ENCODE measurements at places on chromosomes 12 and 14.
A peak's percentile ranks its signal among the peaks of the same experiment; 100 is the strongest.

DNA sequence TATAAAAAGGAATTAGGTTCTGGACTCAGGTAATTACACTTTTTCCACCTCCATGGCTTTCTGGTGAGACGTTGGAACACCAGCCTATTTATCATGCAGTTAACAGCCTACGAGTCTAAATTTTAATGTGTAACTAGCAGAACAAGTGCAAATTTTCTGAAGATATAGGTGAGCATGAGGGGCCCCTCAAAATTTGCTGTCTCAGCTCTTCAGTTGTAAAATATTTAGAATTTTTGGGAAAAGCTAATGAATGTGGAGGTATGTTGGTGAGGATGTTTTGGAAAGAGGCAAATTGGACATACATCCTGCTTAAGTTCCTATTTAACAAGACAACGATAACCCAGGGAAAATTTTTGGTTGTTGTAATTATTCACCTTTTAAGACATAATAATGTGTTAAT is 25.3 kb upstream of the BCAT1 start:
- DNase-seq, result no peak

DNA sequence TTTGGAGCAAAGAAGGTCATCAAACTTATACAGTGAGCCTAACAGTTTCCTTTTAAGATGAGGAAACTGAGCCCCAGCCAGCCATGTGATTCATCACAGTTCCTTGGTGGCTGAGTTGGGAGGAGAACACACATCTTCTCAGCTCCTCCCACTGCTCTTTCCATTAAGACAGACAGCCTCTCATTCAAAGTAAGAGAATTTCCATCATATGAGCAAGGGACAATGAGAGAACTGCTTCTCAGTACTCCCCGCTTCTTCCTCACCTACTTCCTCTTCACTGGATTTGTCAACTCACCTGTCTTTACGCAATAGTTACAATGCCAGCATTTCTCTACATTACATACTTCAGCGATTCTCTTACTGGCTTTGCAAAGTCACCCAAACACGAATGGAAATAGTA is 2.2 kb downstream of the IFNG start:
- no peak for DNase-seq

DNA sequence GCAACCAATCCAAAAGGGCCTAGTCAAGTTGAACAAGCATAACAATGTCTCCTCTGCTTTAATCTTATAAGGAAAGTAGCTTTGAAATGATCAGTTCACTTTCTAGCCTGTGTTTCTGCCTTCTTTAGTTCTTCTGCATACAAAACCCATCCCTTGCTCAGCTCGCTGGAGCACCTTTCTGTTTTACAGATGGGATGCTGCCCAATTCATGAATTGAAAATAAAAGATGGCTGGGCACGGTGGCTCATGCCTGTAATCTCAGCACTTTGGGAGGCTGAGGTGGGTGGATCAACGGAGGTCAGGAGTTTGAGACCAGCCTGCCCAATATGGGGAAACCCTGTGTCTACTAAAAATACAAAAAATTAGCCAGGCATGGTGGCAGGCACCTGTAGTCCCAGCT is 4.5 kb upstream of the RFC5 start:
- no peak for DNase-seq

DNA sequence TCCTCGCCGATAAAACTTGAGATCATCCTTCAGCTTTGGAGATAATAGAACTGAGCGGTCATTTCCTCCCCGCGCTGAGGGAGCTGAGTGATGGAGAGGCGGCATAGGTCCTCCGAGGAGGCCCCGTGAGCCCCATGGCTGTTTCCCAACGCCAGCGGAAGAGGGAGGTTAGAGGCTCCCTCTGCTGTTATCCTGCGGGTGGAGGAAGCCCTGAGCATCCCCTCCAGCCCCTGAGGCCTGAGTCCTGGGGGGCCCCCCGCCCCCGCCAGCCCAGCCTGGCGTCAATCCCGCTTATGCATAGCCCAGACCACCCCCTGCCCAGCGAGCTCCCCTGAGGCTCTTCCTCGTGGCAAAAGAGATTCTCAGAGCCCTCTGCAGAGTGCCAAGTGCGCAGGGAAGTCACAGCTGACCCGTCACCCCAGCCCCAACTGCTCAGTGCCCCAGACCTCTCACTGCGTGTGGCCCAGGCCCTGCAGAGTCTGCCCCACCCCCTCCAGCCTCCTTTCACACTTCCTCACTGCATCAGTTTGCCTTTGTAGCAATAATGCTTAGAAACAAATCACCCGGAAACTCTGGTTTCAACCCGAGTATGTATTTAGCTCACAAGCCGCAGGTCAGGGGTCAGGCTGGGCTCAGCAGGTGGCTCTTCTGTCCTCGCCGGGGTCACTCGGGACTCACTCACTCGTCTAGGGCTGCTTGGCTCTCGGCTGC is 44.7 kb upstream of the GALNT9 start:
- DNase-seq, result peak; percentile 23

GRCh38 chr14:73746520-73747378 is 32.6 kb upstream of the PNMA1 start:
- DNase-seq, result no peak

GRCh38 chr14:63727231-63727735 is 582 bp downstream of the SGPP1 start:
- no peak for DNase-seq

DNA sequence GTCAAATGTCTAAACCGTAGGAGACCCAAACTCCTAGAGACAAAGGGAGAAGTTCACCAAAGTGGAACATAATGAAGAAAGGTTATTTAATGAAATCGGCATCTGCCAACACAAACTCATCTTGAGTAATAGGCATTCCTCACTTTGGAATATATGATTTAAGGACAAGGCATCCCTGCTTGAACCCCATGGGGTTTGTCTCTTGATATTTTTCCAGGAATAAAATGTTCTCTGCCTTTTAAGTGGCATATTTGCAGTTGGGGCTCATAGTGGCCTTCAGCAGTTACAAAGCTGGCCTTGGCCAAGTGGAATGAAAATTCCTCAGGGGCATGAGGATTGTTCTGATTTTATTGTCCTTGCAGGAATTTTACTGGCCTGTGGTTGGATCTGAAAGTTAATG is 7.1 kb downstream of the POP5 start:
- DNase-seq, result no peak

DNA sequence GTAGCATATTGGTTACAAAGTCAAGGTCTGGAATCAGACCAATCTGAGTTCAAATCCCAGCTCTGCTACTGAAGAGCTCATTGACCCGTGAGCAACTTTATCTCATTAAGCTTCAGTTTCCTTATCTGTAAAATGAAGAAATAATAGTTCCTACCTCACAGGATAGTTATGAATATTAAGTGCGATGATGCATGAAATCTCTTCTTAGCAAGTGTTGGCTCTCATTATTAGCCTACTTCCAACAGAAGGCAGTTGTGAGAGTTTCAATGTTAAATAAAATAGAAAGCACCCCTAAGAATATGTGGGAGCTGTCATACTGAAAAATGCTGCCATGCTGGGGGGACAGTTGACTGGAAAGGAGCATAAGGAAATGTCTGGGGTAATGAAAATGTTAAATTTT is 39.0 kb upstream of the ITPR2 start:
- no peak for DNase-seq

- DNase-seq, result no peak
These were observed 32.7 kb upstream of the SYT10 start for GRCh38 chr12:33472299-33472698.

- DNase-seq, result no peak
These were observed 45.5 kb upstream of the EML1 start for GRCh38 chr14:99747582-99748330.

GRCh38 chr14:103597623-103598377 is 31.2 kb upstream of the KLC1 start:
- peak; percentile 62 for DNase-seq

GRCh38 chr14:36827861-36828260 is 166.2 kb downstream of the PAX9 start:
- DNase-seq, result no peak

DNA sequence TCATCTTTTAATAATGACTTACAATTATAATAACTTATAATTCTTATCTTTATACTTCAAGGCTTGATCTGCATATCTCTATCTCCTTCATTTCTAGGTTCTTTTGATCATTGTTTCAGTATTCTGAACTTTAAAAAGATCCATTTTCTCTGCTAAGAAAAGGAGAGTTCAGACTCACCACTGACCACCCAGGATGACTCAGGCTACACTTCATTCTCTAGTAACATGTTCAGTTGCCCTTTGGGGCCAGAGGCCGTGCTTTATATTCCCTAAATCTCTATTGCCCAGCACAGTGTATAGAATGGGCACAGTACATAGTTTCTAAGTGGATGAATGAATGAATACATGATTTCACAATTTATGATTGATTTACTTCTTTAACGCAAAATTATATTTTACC is 268.7 kb downstream of the AKAP6 start:
- DNase-seq, result no peak

DNA sequence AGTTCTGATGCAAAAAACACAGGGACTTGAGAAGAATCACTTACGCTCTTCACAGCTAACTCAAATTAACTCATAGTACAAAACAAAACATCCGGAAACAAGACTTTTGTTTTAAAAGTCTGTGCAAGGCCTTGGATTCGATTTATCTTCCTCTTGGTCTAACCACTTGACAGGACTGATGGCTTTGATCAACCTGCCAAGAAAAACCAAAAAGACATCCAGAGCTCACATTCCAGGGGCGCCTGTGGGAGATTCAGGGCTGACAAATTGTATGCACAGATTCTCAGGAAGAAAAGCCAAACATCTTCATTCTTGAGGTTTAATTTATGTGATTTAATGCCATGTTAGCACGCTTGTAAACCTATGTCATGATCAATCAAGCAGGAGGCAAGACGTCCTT is 129.1 kb upstream of the TMCC3 start:
- no peak for DNase-seq

- DNase-seq, result peak; percentile 69
These were observed 7.0 kb downstream of the PYGL start for GRCh38 chr14:50937325-50937724.

DNA sequence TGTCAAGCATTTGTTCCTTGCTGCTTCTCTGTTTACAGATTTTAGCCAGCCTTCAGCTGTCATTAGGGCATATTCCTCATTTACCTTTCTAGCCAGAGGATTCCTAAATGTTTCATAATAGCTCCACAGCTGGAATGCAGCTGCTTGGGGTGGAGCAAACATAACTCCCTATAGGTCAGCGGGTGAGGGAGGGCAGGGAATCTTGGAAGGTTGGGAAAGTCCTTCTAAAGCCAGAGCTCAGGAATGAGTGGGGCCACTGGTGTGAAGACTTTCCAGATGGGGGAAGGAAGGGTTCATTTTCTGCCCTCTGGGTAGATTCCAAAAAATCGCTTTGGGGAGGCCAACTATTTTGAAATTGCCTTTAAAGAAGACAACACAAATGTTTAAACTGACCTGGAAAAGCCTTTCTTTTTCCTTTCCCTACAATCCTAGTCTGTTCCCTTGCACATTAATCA is 16.3 kb upstream of the IRF2BPL start:
- DNase-seq, result no peak

DNA sequence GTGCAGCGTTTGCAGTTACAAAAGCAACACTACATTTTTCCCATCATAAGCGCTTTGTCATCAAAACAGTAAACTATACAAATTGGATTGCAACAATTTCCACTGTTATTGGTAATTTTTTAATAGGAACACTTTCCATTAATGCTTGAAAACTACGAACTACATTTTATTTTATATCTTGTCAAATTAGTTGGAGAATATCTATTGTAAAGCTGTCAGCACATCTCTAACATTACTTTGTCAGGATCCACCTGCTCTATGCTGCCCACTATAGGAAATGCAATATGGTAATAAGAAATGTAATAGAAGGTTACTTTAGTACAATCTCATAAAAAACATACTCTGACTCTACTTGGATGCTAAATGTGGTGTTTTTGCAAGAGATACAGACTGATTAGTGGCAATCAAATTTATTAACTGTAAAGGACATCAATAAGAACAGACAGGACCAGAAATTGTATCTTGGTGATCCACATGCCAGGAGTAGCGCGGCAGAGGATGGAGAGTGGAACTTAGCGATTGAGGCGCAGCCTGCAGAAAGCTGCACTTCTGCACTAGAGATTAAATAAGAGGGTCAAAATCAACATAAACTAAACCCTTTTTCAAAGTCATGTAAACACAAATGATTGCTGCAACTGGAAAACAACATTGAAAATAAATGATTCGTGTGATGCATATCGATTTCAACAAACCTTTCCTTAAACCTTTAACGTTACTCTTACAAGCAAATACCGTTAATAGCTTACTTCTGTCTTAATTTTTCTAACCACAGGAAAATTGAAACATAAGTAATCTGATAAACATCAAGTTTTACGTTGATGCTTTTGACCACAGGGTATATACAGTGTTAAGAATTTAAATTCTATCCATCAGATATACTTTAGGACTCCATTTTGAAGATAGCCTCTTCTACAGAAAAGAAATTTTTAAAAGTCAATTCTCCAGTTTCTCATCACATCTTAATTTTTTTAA is 3.6 kb upstream of the ARID2 start:
- DNase-seq, result peak; percentile 55

DNA sequence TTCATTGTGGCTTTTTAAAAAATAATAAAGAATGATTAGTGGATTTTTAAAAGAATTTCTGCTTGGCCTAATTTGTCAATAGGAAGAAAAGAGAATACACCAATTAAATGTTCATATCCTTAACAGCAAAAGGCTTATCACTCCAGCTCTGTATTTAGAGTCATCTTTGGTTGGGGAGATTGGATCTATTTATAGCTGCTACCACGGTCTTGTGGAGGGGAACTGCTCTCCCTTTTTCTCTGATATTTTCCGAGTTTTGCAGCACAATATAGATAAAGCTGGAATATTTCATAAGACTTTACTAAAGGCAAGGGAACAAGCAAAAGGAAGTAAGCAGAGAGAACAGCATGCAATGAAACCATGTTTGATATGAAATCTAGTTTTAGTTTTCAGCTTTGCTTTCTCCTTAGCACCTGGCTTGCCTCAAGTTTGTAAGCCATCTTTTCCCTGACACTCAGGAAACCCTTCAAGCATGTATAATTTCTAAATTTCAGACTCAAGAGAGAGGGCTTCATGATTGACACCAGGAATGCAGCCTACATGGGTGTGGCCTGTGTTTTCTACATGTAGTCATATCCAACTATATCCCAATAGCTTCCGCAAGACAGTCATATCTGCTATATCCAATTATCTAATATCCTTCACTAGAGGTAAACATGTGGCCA is 35.2 kb downstream of the BRMS1L start:
- no peak for DNase-seq

DNA sequence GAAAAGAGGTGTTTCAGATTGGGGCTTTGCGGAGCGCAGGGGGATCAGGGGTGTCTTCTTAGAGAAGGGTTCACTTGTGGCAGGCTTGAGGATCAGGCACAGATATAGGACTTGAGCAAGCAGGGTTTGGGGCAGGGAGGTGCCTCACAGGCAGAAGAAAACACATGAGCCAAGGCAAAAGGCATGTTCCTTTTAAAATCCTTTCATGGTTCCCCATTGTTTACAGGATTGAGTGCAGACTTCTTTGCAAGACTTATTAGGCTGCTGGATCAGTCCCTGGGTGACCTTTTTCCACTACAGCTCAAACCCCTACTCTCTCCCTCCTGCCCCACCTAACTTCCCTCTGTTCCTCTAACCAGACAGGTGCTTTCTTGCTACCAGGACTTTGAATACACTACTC is 19.7 kb downstream of the HSPB8 start:
- no peak for DNase-seq

- DNase-seq, result no peak
These were observed 159.3 kb downstream of the DYRK2 start for GRCh38 chr12:67807814-67808213.

GRCh38 chr12:122067548-122067947 is 11.0 kb upstream of the MLXIP start:
- no peak for DNase-seq

GRCh38 chr12:95637471-95638155 is 86.3 kb upstream of the USP44 start:
- DNase-seq, result no peak

GRCh38 chr14:74240794-74241651 is 1.8 kb downstream of the VSX2 start:
- DNase-seq, result no peak
